ENCODE measurements at places on chromosomes 4 and X.

DNA sequence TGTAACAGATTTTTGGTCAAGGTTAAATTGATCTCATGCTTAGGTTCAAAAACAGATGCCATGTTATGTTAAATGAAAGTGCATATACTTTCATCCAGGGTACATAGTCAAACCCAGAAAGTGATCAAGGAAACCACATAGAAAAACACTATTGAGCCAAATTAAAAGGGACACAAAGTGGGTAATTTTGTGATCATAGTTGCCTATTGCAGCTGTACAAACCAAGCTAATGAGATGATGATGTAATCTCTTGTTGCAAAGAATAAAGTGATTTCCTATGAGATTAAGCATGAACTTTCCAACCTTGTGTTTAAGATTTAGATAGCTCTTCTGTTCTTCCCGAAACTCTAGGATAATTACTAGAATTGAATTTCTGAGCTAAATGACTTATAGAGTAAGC is 20.2 kb upstream of the LIMCH1 start:
- DNase-seq: no peak

DNA sequence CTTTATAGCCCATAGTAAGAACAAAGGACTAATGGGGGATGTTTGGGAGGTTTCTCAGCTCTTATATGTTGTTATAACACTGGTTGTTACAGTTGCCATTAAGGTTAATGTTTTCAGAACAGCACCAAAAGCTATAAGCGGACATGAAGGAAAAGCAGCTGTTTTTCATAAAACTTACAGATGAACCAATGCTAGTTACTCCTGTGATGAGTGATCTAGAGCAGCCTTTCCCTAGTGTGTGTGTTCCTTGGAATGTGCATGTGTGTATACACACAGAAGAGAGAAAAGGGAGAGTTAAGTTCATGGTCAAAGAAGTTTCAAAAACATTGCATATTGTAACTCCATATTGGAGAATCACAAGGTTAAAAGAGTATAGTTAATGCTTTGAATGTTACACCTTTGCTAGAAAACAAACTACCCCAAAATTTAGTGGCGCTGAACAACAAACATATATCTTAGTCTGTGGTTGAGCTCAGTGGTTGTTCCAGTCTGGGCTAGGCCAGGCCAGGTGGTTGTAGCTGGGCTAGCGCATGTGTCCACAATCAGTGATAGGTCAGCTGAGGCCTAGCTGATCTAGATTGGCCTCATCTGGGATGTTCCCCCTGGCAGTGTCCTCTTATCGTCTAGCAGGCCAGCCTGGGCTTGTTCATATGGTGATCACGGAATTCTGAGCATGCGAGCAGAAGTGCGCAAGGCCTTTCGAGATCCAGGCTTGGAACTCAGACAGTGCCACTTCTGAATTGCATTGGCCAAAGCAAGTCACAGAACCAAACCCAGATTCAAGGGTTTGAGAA is 151.0 kb downstream of the NHS start:
- DNase-seq: no peak

- peak; percentile 19 for DNase-seq
Observed at GRCh38 chrX:26783512-26784225, 567.7 kb downstream of the MAGEB5 start.

GRCh38 chr4:6221851-6222760 is 21.8 kb upstream of the JAKMIP1 start:
- DNase-seq: peak; percentile 87

DNA sequence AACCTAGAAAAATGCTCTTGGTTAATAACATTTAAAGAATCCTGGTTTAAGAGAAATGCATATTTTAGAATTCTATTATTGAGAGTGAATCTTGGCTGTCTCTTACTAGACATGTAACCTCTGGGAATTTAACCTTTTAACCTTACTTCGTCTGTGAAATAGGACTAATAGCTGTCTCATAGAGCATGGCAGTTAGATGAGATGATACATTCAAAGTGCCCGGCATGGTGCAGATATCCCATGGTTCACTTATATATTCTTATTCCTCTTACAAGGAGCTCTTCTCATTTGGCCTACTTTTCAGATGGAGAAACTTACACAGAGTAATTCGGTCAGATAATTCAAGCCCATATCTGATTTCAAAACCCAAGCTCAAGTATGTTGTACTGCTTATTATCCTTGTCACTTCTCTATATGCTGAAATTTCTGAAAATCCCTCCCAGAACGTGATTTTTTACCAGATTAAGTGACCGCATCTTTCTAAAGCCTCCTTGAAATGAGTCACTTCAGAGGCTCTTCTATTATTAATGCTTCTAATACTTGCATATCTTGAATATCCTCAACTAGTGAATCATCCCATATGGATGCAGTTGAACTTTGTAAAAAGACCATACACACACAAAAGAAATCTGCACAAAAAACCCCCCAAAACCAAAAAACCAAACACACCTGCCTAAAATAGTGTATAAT is 4.9 kb downstream of the CDKN2AIP start:
- DNase-seq: no peak

- no peak for DNase-seq
Observed at GRCh38 chr4:128347930-128348660, 60.5 kb upstream of the PGRMC2 start.

DNA sequence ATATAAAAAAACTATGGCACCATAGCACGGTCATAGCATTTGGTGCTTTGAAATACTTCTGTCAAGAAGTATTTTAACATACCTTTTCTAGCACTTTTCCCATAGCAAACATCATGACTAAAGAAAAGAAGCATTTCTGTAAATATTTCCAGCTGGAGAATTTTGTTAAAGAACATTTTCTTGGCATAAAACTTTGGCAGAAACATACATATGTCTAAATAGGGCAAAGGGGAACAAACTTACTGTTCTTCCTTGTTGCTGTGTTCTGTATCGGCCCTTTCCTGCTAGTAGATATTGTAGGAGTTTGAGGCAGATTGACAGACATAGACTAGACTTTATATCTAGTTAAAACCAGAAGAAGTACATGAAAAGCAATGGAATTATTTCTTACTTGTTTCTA is 2368.5 kb downstream of the PCDH7 start:
- DNase-seq: no peak

GRCh38 chr4:185283723-185284122 is 74.3 kb downstream of the SNX25 start:
- no peak for DNase-seq

DNA sequence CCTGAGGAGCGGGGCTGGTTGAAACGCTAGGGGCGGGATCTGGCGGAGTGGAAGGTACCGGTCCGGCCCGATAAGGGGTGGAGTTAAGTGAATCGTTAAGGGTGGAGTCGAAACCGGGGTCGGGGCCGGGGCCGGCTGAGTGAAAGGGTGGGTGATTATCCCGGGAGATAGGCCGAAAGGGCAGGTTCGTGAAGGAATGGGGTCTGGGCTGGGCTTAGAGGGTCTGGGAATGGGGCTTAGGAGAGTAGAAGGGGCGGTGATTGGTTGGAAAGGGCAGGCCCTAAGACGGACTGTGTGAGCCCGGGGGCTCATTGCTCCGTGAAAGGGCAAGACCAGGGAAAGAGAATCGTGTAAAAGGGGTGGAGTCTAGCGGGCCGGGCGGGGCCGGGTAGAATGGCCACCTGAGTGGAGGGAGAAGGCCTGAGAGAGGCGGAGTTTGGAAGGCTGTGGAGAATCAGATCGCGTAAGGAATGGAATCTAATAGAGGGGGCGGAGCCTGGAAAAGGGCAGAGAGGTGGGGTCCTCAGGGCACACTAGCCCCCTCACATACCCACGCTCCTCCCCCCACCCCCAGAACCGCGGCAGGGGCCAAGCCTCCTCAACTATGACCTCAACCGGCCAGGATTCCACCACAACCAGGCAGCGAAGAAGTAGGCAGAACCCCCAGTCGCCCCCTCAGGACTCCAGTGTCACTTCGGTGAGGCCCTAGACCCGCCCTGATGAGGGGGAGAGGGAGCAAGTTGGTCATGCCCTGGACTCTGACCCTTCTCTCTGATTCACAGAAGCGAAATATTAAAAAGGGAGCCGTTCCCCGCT is 430 bp downstream of the HDAC6 start:
- DNase-seq: peak; percentile 85

GRCh38 chrX:15206306-15206705 is 63.6 kb downstream of the ASB9 start:
- peak; percentile 45 for DNase-seq

GRCh38 chr4:165464813-165465381 is 86.1 kb downstream of the CPE start:
- DNase-seq: peak; percentile 9

- no peak for DNase-seq
Observed at GRCh38 chr4:97349468-97350186, 793.6 kb downstream of the STPG2 start.

- no peak for DNase-seq
Observed at GRCh38 chr4:70603856-70604255, 11.8 kb downstream of the AMBN start.

DNA sequence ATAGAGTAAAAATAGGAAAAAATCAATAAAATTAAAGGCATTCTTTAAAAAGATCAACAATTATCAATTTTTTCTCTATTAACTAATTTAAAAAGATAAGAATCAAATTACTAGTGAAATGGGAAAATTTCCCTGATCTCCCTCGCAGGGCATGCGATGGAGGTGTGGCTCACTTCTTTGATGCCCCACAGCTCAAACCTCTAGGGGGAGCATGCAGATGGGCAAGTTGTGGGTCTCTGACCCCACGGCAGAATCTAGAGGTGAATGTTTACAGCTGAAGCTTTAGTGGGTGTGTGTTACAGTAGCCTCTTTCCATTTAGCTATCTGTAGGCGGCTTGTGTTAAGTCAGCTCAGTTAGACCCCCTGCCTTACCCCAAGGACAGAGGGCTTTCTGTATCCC is 1348.8 kb downstream of the PCDH18 start:
- no peak for DNase-seq

DNA sequence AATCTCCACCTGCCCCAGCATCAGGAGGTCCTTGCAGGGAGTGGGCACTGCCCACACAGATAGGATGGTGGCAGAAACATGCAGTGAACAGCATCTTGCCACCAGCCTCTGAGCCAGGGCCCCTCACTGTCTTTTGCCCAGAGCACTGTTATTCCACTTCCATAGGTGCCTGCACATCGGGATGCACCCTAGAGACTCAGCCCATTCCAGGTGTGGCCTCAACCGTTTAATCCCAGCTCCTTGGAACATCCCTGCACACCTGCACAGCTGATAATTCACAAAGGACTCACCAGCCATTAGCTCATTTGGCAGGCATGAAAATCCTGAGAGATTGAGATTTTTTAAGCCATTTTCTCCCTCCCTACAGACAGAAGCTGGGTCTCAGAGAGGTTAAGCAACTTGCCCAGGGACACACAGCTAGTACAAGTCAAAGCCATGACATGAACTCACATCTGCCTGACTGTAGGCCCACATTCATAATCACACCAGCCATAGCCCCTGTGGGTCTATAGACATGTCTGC is 116.3 kb downstream of the EFNB1 start:
- DNase-seq: no peak

DNA sequence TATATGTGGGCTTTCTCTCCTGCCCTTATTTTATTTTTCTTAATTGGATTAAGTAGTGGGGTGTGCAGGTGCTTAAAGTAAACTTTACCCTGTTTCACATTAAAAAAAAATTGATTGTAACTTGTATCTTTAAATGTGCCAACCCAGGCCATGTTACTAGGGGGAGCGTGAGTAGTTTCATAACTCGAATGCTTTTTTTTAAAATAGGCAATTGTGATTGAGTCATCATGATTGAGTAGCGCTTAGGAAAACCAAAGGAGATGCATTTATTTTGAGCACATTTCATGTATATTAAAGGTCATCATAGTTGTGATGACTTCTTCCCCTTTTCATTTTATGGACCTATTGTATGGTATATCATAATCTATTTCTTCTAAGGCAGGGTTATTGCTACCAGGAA is 32.2 kb downstream of the GPAT3 start:
- DNase-seq: no peak

DNA sequence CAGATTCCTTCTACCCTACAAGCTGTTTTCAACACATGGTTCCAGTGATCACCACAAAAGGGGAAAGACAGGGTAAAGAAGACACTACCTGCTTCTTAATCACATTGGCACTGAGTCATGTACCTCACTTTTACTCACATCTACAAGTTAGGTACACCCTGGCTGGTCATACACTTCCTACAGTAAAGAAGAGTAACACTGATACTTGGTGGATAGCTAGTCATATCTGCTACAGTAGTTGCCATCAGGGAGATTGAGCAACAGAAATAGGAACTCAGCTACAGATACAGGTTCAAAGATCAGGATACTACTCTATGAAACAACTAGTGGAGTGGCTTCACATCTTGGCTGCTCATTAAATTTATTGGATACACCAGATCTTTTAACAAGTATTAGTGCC is 105.4 kb upstream of the DIAPH2 start:
- no peak for DNase-seq

DNA sequence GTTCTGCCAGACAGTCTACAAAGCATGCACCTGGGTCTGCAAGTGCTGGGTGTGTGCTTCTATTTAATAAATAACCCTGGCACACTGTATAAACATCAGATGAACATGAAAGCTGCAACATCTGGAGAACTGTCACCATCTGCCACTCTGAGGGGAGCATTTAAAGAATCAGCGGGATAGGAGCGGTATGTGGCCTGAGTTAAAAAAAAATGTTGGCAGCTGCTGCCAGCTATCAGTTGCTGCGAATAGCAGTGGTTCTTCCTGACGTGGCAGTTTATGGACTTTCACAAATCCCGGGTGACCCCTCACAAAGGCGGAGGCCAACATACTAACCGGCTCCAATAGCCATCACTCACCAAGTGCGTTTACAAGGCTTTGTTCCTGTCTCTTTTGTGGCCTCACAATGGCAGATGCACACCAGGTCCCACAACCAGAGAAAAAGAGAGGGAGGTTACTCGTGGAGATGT is 95.1 kb downstream of the RASL11B start:
- no peak for DNase-seq

DNA sequence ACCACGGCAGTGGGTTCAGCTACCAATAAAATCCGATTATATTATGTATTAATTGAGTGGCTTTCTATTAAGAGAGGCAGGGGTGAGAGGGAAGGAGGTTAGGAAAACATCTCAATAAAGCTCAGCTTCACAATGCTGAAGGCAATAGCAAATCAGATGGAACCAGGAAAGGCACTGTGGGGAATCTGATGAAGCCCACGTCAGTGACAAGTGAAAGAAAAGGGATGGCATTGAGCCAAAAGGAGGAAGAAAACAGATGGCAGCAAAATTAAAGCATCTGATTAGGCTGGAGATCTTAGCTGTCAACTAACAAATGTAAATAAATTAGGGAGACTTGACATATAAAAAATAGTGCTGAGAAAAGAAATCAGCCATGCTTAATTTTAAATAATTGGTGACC is 180.9 kb downstream of the RASL11B start:
- DNase-seq: no peak

DNA sequence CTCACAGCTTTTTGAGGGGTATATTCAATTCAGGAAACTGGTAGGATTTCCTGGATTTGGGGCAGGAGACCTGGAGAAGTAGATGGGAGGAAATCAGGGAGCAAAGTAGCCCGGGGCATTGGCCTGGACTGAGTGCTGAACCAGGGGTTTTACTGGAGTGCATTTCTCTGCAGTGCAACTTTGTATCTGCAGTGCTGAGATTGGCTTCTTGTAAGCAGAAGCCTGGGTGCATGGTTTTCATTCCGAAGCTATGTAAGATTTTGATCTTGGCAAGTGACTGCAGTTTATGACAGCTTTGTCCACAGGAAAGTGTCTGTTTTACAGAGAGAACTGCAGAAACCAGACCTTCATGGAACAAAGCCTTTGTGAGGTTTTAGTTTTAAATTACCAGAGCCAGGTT is 158.3 kb downstream of the SPCS3 start:
- DNase-seq: no peak

Measured in BE2C (cell line).